Activated CD4-positive, alpha-beta T cell treated with anti-CD3 and anti-CD28 coated beads for 1 hour (primary cell): ENCODE measurements at places on chromosomes 5 and 9.

- no peak for DNase-seq
Measured at GRCh38 chr5:103424026-103424425, 138.6 kb downstream of the NUDT12 start.

- DNase-seq, result no peak
Measured at GRCh38 chr9:120365386-120365785, 214.6 kb downstream of the CDK5RAP2 start.

GRCh38 chr9:132156262-132156661 is 5.6 kb upstream of the NTNG2 start:
- DNase-seq, result no peak

DNA sequence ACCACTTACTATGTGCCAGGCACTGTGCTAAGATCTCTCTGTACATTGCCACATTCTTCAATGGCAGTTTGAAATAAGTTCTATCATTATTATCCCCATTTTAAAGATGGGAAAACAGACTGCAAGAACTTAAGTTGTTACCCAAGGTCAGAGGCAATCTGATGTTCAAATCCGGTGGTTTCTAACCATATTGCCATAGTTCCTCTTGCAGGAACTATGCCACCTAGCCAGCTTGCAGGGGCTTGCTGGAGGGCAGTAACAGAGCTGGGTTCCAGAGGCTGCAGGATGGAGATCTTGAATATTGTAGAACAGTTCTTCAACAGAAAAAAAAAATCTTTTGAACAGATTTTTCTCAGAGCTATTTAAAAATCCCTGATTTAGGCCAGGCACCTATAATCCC is 71.8 kb upstream of the TNFAIP8 start:
- no peak for DNase-seq
